ENCODE measurements at places on chromosomes 3 and 15.

GRCh38 chr15:69099941-69100340 lies 60.5 kb upstream of the GLCE start:
- DNase-seq, result no peak

DNA sequence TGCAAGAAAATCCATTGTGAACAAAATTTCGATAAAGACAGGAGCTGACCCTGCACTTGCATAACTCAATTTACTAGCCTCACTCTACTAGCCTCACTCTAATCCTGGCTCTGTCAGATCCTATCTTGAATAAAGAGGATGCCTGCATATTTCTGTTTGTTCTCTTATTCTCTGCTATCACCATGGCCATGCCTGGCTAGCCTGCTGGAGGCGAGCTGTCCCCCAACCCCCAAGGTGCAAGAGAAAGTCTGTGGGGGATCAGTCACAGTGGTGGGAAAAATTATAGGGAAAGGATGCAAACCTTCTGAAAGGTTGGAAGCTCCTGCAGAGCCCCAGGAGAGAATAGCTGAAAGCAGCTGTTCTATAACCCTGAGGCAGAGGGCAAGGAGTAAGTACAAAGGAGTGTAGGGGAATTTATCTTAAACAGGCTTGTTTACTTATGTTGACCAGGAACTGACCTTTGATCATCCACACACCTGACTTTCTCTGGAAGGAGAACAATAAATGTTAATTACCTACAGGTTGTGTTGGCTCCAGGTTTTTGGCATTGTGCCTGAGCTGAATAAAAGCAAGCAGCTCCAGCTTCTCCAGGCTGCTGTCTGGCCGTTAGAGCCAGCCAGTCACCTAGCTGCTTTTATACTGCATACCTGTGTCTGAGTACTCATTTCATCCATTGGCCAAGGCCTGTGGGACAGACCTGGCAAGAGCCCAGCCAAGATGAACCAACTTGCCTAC lies 137.7 kb upstream of the RASGRP1 start:
- DNase-seq, result no peak

GRCh38 chr3:61452535-61453090 lies 108.8 kb upstream of the PTPRG start:
- no peak for DNase-seq

DNA sequence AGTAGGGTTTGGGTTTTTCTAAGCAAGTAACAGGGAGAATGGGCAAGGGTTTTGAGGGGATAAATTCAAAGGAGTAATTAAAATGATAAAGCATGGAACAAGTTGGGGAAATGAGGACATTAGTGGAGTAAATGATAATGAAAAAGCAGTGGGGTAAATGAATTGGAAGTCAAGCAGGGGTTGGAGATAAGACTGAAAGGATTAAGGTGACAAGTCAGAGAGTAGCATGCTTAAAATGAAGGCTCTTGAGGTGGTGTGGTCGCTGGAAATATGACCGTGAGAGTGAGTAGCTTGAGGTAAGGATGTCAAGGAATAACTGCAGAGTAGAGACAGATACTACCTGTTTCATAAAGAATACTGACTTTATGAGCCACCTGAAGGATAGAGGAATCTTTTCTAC lies 408.5 kb downstream of the TBC1D5 start:
- DNase-seq, result no peak

DNA sequence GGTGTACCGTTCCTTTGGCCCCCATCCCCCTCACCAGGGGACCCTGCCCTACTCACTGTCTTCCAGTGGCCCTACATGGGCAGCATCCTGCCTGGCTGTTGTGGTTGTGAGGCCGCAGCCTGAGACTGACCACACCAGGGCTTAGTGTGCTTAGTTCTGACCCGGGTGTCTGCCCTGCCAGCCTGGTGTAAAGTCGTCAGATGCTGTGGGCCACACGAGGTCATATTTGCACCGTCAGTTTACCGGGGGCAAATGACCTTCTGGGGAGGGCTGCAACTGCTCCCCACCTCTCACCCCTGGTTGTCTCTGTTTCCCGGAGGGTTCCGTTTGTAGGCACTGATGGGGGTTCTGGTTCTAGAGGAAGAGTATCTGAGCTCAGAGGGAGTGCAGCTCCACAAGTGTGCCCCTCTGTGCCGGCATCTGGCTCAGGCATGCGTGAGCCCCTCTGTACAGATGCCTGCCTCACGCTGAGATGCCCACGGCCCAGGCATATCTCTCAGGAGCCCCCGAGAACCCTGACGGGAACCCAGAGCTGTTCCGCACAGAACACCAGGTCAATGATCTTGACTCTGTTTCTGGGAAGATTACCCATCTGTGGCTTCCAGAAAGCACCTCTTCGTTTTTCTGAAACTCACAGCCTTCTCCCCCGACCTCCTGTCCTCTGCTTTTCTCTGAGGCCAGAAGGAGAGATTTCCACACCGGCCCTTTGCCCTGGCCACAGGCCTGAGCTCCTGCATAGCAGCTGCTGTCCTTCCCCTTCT lies 19.2 kb downstream of the KLF13 start:
- no peak for DNase-seq

- DNase-seq, result no peak
These were observed 40.1 kb upstream of the CD47 start for GRCh38 chr3:108130701-108131474.

- DNase-seq, result no peak
These were observed 69.4 kb downstream of the B3GALNT1 start for GRCh38 chr3:161035711-161036110.

GRCh38 chr15:100900795-100901169 lies 18.4 kb upstream of the LRRK1 start:
- no peak for DNase-seq

DNA sequence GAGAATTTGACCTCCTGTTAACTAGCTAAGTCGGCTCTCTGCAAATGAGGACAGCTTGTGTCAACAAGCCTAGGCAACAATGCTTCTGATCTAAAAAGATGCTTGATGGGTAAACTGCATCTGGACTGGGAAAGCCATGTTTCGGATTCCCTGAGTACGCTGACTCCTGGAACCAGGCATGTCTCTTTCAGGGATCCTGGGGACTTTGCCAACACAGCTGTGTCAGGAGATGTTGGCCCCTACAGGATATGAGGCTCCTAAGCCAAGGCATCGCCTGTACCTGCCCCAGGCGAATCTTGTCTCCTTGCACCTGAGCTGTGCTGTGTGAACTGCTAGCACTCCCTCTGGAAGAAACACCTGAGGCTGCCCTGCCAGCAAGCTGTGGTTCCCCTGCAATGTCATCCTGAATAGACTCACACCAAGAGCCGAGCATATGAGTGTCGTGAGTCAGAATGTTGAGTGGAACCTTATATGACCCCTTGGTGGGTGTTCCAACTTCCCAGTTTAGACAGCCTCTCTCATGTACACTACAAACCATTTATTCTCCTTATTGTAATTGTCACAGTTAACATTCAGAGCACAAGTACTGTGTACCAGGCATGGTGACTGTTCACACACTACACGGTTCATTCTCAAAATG lies 17.0 kb downstream of the EOGT start:
- no peak for DNase-seq

GRCh38 chr3:72224804-72225509 lies 440.0 kb upstream of the PROK2 start:
- no peak for DNase-seq

DNA sequence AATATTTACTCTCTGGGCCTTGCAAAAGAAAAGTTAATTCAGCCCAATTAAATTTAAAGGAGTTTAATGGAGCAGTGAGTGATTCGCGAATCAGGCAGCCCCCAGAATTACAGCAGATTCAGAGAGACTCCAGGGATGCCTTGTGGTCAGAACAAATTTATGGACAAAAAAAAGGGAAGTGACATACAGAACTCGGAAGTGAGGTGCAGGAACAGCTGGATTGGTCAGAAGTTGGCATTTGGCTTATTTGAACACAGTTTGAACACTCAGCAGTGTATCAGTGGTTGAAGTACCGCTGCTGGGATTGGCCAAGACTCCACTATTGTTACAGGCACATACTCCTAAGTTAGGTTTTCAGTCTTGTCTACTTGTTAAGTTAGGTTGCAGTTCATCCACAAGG lies 145.0 kb upstream of the GAP43 start:
- DNase-seq, result no peak

- DNase-seq, result no peak
These were observed 17.8 kb upstream of the NR2E3 start for GRCh38 chr15:71792521-71792920.

GRCh38 chr3:186298876-186299275 lies 63.2 kb downstream of the DGKG start:
- no peak for DNase-seq

- DNase-seq, result no peak
These were observed 36.6 kb downstream of the RFX7 start for GRCh38 chr15:56207092-56207491.

DNA sequence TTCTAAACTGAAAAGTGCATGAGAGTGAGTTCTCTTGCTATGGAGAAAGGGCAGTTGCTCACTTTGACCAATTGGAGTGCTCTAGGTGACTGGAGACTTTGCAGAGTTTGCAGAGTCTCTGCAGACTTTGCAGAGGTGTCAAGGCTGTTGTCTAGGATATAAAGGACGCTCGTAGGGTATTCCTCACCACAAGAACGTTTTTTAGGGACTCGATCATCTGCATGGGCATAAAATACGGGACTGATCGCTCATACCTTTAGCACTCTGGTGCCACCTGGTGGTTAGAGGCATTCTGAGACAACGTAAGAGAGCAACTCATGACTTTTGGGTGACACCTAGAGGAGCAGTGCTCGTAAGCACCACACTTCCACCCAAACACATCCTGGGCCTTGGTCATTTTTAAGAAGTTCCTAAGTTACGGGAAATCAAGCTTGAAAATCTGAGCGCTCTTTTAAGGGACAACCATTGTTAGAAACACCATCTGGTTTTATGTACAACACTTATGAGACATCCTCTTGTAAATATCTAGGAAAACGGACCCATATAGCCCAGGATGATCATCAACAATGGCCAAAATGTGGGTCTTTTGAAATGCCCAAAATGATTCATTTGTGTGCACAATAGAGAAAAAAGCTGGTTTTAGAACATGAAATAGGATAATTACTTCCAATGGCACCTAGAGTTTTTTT lies 51.6 kb upstream of the XCR1 start:
- DNase-seq, result peak; percentile 81

GRCh38 chr3:14802381-14802731 lies 16.4 kb upstream of the FGD5 start:
- DNase-seq, result no peak

- DNase-seq, result no peak
These were observed 101.4 kb downstream of the ABI3BP start for GRCh38 chr3:100891827-100892226.

GRCh38 chr3:52040600-52040999 lies 15.8 kb downstream of the DUSP7 start:
- no peak for DNase-seq

- no peak for DNase-seq
These were observed 5.0 kb downstream of the MITF start for GRCh38 chr3:69743975-69744906.

DNA sequence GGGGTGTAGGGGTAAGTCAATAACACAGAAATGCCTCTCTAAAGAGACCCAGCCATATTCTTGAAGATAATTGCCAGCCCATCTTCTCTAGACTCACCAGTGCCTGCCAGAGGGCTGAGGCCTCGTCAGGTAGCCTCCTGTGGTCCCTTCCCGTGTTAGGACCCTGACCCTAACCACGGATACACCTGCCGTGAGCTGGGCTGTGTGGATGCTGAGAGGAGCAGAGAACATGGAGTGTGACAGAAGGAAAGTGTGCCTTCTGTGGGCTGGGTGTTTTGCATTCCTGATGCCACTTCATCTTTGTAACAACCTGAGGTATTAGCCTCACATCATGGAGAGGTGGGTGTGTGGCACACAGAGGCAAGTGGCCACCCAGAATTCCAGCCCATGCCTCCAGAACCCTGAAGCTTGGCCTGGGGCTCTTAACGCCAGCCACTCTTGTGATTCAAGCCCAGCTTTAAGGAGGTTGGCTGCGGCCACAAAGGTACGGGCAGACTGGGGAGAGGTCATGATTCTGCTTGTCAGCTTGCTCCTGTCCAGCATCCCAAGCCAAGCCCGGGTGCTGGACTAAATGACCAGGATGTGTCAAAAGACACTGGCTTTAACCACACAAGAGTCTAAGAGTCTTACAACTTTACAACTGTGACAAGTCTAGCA lies 21.1 kb upstream of the ABTB1 start:
- no peak for DNase-seq

DNA sequence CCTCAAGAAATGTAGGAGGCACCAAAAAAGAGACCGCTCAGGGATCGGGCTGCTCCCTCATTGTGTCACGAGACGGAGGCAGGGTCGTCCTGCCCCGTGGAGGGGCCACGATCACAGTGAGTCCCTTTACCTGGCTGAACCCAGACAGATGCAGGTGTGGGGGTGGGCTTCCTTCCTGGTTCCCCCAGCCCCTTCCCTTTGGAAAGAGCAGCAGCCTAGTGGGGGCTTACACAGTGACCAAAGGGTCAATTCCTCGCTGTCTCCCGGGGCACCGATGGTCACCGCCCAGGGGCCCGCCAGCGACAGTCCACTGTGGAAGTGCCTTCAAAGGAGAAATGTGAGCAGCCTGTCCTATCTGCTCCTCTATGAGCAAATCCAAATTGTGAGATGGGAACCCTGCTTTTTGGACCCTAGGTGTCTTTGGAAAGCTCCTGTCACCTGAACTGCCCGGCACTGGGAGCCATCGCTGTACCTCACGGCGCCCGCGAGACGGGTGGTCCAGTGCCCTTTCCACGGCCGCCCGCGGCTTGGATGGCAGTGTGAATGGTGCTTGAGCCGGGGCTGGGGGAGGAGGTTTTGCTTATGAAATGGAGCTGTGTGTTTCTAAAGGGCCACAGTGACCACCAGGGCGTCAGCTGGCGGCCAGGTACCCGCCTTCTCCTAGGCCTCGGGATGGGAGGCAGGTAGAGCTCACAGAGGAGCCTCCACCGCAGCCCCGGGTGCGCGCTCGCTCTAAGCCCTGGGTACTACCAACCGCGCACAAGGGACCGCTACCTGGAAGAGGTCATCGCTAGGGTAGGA lies 155.7 kb downstream of the KLF13 start:
- DNase-seq, result no peak

GRCh38 chr3:74436184-74436583 lies 178.3 kb downstream of the CNTN3 start:
- no peak for DNase-seq

DNA sequence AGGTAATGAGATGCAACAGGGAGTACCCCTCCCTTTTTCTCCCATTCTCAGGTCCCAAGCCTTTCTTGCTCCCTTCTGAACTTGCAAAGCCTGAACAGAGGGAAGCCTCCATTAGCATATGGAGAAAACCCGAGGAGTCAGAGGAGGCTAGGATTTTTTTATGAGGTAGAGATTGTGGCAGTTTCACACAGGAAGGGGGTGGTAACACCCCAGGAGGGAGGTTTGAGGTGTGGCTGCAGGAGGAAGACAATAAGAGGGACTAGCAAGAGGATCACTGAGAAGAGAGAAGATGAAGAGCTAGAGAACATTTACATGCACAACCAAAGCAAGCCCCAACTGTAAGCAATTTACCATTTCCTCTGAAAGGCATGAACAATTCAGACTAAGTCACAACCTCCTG lies 322.7 kb downstream of the SV2B start:
- no peak for DNase-seq

DNA sequence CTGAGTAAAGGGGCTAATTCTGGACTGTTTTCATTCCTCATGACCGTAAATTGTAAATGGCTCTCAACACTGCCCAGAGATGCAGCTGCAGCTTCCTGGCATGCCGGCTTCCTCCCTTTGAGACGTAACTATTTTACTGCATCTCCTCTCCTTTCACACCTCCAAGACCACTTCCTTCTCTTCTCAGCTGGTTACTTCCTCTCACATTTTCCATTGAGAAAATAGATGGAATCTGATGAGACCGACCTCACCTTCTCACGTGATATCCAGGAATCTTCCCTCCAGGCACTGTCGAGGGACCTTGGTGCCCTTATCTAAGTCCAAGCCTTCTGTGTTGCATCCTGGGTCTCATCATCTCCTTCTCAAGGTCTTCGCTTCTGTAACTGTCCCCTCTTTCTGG lies 12.7 kb downstream of the LYSMD4 start:
- DNase-seq, result no peak
